ENCODE measurements at places on chromosomes 5 and 9. TPM values are rescaled to one million over a fixed set of nuclear protein-coding genes. Genes with fewer than 3 reads are reported as not detected.

Gene SMIM33
- not detected for total RNA-seq

Gene AHRR
- total RNA-seq: 3.5 TPM

Gene GKAP1
- total RNA-seq: 5.8 TPM

Gene PCDHGB3
- 0.35 TPM for total RNA-seq

Gene CCNO
- total RNA-seq: 8.9 TPM

Gene SYK
- not detected for total RNA-seq

Gene TAF1L
- not detected for total RNA-seq

Gene CENPP
- 6.5 TPM for total RNA-seq
